ENCODE measurements at places on chromosomes 1 and 21.

- no peak for DNase-seq
Measured at GRCh38 chr1:172321451-172321850, 99.0 kb upstream of the C1orf105 start.

GRCh38 chr1:57024855-57025254 is 59.0 kb upstream of the C8B start:
- no peak for DNase-seq

- no peak for DNase-seq
Measured at GRCh38 chr1:68725001-68725752, 228.3 kb upstream of the DEPDC1 start.

GRCh38 chr21:29775462-29775861 is 164.3 kb downstream of the GRIK1 start:
- DNase-seq: no peak

- DNase-seq: no peak
Measured at GRCh38 chr1:24161270-24161669, 18.3 kb upstream of the IL22RA1 start.

DNA sequence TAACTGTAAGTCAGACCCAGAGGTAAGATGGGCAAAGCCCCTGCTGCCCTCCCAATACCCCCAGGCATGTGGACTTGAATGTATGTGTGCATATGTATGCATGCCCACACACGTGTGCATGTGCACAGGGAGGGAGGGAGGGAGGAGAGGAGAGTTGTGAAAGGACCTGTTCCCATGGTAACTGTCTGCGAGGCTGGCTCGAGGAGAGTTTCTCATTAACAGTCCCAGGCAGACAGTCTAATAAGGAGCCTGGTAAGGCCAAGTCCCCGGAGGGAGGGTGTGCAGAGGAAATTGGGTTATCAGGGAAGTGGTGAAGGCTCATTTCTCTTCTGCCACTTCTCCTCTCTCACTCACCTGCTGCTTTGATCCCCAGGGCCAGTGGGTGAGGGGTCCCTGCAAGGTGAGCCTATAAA is 74.9 kb downstream of the NFASC start:
- no peak for DNase-seq

GRCh38 chr1:25556132-25556670 is 12.8 kb downstream of the LDLRAP1 start:
- no peak for DNase-seq

DNA sequence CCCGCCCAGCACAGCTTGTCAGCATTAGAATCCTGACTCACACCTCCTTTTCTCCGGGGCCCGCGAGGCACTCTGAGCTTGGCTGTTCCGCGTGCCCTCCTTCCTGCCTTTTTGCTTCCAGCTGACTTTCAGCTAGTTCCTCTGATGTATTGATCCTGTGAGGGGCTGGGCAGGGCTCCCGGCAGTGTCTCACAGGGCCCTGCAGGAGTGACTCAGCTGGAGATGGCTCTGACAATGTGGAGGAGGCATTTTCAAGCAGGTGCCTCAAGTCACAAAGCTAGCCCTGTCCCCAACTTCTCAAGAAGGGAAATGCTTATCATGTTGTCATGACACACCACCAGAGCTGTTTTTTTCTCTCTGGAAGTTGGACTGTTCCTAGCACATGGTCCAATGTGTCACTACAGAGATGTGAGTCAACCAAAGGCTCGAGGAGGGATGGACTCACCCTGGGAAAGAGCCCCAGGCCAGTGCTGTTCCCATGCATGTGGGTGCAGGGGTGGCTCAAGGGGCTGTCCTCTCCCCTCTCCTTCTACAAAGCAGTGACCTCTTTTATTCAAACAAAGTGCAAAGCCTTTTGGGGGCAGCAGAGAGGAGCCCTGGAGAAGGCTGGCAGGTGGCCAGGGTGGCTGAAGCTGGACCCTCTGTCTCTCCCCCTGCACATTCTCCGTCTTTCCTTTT is 30.6 kb downstream of the SYT6 start:
- no peak for DNase-seq

- DNase-seq: no peak
Measured at GRCh38 chr1:201988601-201989000, 6.2 kb downstream of the RNPEP start.

- DNase-seq: no peak
Measured at GRCh38 chr1:214044438-214045214, 56.9 kb downstream of the PROX1 start.

- no peak for DNase-seq
Measured at GRCh38 chr1:64960731-64961130, 5.6 kb downstream of the JAK1 start.

- no peak for DNase-seq
Measured at GRCh38 chr1:31615414-31615813, 2.1 kb upstream of the HCRTR1 start.

GRCh38 chr1:54754486-54755285 is 9.6 kb downstream of the PARS2 start:
- no peak for DNase-seq

- DNase-seq: no peak
Measured at GRCh38 chr1:234980291-234980644, 148.4 kb downstream of the TOMM20 start.

DNA sequence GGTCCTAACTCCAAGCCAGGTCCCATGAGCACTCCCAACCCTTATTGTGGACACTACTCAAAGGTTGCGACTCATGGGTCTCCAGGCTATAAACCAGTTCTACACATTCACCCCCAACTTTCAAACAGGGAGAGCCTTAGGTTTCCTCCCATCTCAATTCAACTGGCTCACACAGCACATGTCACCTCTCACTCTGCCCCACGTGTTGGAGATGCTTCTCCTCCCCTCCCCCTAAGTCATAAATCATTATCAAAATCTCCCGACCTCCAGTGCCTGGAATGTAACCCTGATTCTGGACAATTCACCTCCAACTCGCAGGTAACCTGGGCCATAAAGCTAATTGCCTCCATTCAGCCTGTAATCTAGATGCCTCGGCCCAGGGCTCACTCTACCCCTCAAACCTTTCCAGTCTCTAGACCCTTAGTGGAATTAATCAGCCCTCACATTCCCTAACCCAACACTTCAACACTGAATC is 595 bp downstream of the AK2 start:
- DNase-seq: peak; percentile 67

DNA sequence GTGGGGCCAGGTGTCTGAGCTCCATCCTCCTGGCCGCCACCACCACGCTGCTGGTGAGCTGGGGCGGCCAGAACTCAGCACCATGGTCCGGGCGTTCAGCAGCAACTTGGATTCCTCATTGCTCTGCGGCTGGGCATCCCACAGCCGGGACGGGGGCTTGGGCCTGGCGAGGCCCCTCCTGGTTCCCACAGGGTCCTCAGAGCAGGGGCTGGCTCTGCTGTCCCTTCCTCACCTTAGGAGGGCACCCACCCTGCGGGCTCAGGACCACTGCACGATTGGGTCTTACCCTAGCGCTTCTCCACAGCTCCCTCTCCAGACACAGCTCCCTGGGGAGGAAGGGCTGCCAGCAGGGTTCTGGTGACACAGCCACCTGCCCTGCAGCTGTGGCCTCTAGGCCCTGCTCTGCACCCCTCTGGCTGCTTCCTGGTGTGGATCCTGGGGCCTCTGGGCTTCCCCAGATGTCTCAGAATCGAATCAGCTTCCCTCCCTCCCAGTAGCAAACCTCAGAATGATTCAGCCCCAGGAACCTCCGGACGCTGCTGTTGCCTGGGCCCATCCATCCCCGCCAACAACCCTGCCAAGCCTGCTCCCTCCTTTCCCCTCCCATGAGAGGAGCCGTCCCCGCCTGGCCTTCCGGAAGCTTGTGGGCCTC is 25.0 kb downstream of the CRYAA start:
- DNase-seq: no peak

DNA sequence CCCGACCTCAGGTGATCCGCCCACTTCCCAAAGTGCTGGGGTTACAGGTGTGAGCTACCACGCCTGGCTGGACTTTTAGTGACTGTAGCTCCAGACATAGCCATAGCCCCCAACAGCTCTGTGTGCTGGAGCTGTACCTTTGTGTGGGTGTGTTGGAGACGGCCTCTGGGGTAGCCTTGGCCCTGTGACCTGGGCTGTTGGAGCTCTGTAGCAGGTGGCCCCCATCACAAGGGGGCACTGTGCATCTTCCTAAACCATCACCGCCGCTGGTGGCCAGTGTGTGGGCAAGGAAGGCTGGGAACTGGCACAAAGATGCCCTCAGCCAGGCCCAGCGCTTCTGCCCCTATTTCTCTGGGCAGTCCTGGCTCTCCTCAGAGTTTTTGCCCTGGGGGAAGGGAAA is 38.4 kb upstream of the FOXO6 start:
- peak; percentile 63 for DNase-seq

GRCh38 chr1:9369964-9370788 is 77.5 kb downstream of the SPSB1 start:
- DNase-seq: no peak

DNA sequence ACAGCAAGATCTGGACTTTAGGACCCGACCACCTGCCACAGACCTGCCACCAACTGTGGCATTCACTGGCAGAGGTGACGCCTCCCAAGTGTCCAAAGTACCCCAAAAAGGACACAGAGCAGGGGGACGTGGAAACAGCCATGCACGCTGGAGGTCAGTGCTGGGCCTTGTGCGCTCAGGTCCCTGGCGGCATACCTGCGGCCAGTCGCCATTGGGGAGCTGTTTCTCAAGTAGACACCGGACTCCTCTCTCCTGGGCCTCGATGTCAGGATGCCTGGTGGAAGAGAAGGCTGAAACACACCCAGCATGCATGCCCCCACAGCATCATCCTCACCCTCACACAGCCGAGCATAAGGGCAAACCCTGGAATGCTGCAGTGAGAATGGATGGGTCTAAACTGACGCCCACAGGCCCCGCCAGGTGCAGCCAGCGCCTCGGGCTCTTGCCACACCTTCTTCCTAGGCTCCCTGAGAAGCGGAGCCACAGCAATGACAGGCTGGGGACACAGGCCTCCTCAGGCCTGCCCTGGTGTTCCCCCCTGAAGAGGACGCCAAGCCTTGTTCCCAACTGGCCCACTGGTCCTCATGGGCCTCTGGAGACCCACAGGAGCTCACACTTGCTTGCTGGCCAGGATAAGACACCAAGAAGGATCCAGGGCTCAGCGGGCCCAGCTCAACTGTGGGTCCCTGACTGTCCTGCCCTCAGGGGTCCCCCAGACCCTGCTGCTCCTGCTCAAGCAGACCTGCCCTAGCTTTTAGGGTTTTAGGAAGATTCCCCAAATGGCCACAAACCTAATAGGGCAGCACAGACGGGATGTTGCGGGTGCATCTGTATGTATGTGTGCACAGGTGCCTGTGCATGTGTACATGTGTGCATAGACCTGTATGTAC is 7.7 kb upstream of the SPATC1L start:
- no peak for DNase-seq

DNA sequence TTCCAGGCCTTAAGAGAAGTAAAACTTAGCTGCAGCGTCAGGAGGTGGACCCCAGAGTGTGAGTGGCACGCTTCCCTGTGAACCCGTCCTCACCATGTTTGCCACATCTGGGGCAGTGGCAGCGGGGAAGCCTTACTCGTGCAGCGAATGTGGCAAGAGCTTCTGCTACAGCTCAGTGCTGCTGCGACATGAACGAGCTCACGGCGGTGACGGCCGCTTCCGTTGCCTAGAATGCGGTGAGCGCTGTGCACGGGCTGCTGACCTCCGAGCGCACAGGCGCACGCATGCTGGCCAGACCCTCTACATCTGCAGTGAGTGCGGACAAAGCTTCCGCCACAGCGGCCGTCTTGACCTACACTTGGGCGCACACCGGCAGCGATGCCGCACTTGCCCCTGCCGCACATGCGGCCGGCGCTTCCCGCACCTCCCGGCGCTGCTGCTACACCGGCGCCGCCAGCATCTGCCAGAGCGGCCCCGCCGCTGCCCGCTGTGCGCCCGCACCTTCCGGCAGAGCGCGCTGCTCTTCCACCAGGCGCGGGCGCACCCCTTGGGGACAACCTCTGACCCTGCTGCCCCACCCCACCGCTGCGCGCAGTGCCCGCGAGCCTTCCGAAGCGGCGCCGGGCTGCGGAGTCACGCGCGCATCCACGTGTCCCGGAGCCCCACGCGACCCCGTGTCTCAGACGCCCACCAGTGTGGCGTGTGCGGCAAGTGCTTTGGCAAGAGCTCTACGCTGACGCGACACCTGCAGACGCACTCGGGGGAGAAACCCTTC is 9.3 kb downstream of the ZNF672 start:
- DNase-seq: no peak

DNA sequence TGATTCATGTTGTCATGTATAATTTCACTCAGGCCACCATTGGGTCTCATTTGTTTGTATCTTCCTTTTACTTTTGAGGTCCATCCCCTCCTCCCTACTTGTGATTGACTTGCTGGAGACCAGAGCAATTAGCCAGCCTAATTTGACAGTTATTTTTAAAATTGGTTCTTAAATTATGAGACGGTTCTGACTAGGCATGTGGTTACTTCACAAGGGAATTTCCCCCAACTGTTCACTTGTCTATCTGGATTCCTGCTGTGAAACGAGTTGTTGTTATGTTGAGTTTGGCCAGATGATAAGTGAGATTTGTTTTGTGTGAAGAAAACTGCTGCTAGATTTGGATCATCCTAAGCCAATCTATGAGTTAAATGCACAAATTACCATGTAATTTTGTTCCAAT is 359.1 kb downstream of the BARHL2 start:
- DNase-seq: no peak

GRCh38 chr1:176702901-176703300 is 239.9 kb downstream of the PAPPA2 start:
- no peak for DNase-seq

GRCh38 chr1:15915991-15916390 is 59.9 kb downstream of the ZBTB17 start:
- peak; percentile 66 for DNase-seq

DNA sequence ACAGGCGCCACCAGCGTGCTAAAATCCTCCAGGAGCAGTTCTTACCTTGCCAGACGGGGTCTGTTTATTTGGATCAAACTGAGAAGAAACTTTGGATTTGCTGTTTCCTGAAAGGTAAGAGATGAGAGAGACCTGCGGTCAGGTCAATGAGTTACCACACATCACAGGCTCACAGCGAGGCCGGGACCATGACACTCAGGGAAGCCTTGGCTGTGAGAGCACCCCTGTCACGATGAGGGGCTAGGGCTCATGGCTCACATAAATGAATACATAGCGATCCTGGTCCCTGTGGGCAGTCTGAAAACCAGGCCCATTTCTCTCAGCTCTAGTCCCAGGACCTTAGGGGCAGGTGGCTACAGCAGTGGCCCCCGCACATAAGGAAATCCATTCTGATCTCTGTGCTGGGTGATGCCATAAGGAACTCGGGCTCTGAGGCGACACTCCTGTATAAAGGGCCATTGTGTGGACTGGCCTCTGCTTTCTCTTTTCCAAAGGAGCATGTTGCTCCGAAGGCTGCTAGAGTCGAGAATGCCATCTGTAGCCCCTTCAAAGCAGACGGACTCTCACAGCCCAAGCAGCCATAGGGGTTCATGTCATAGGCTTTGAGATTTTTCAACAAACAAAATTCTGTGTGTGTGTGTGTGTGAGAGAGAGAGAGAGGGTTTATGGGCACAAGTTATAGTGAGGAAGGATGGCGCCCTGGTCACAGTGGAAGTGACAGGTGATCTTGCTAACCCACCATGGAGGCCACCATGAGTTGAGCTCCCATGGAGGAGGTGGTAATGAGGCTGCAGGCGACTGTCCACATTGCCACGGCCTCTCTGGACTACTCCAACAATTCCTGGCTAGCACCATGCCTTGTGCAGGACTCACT is 9.0 kb upstream of the SRM start:
- DNase-seq: no peak

- DNase-seq: no peak
Measured at GRCh38 chr1:223775711-223776074, 63.4 kb downstream of the CAPN2 start.

- DNase-seq: no peak
Measured at GRCh38 chr1:93584261-93585003, 97.2 kb downstream of the BCAR3 start.

GRCh38 chr1:168918860-168919741 is 187.4 kb upstream of the ATP1B1 start:
- no peak for DNase-seq

Data from activated CD4-positive, alpha-beta T cell treated with anti-CD3 and anti-CD28 coated beads, Interleukin-2, amount 10 ng/mL, durations not matched to agents 24 days and 14 days (primary cell).